Liver (tissue), 10 donors: ENCODE measurements at places on chromosomes 13 and 19.

GRCh38 chr13:50179977-50180376, 164.7 kb downstream of the KCNRG start:
- DNase-seq, result no peak

GRCh38 chr13:96817336-96817941, 176.8 kb downstream of the OXGR1 start:
- no peak for DNase-seq

GRCh38 chr13:44652962-44653660, 77.0 kb upstream of the TSC22D1 start:
- no peak for DNase-seq

GRCh38 chr13:69683921-69684686, 423.5 kb upstream of the ATXN8OS start:
- DNase-seq, result no peak

DNA sequence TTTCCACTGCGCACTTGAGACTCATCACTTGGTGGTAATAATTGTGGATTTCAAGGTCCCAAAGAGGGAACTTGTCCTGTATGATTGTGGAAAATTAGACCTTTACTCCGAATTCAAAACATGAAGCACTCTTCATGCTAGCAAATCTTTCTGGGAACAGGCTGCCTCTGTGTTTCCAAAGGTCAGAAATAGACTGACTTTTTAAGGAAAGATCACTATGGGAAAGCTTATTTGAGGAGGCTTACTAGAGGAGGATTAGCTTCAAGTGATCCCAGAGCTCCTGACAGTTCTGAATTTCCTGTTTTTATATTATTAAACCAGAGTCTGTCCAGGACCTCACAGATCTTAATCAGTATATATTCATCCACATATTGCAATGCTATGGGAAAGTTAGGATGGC, 5.5 kb downstream of the WDFY2 start:
- no peak for DNase-seq

DNA sequence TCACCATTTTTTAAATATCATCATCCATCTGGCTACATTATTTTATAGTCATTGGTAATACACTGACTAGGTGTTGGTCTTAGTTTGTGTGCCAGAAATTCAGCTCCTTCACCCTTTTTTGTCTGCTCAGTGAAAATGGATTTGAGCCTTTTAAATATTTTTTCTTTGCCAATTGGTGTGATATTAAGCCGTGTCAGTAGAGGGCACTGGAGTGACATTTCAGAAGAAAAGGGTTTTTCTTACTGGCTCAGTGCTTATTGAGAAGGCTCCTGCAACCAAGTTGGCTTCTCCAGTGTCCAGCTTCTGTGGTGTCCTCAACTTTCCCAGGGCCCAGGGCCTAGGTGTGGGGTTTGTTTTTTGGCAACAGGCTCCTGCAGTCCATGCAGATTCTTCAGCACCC, 546.6 kb downstream of the DACH1 start:
- no peak for DNase-seq

DNA sequence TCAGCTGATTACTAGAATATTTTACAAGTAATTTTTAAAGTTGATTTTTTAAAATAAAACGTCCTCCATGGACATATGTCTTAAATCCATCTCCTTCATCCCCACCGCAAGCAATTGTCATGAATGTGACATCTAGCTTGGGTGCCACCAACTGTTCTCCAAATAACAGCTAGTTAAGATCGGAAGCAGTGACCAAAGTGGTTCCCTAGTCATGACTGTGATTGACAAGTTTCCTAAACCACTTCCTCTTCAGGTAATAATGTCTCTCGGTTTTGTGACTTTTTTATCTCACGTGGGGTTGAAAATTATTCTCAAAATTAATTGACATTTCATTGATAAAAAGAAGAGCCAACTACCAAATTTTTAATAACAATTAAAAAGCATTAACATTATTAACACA, 135.3 kb upstream of the MIR17HG start:
- DNase-seq, result no peak

DNA sequence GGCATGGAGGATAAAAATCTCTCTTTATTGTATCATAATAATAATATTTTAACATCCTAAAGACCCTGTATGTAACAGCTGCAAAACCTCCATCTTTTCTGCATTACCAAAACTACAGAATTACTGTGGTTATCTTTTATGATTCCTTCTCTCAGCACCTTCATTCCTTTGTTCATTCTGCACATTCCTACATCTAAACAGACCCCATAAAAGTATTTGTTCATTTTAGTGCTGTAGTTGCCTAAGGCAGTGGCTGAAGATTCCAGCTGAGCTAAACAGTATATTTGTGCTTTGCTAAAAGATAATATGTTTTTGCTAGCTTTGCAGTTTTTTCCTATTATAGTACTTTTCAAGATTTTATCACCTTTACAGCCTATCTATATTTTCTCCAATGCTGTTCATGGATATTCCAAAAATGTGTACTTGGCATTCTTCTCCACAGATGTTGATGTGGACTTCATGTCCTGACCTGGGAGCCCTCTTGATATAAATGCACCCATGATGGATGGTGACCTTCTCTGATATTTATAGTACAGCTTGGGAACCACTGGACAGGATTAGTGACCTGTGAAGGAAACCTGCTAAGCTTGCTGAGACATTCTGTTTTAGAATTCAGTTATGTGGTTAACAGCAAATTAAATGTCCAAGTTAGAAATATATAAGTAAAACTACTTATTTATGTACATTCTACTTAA, 2832.9 kb upstream of the PCDH20 start:
- DNase-seq, result no peak

DNA sequence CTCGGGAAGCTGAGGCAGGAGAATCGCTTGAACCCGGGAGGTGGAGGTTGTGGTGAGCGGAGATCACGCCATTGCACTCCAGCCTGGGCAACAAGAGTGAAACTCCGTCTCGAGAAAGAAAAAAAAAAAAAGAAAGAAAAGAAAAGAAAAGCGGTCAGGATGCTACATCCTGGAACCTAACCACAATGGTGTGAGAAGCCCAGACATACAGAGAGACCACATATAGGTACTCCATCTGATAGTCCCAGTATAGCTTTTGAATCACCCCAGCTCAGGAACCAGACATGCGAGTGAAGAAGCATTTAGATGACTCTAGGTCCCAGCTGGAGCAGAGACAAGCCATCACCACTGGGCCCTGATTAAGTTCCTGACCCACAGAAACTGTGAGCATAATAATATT, 3.2 kb downstream of the IFNL1 start:
- DNase-seq, result no peak

- DNase-seq, result no peak
Measured at GRCh38 chr13:108621462-108621861, 7.9 kb upstream of the MYO16 start.

DNA sequence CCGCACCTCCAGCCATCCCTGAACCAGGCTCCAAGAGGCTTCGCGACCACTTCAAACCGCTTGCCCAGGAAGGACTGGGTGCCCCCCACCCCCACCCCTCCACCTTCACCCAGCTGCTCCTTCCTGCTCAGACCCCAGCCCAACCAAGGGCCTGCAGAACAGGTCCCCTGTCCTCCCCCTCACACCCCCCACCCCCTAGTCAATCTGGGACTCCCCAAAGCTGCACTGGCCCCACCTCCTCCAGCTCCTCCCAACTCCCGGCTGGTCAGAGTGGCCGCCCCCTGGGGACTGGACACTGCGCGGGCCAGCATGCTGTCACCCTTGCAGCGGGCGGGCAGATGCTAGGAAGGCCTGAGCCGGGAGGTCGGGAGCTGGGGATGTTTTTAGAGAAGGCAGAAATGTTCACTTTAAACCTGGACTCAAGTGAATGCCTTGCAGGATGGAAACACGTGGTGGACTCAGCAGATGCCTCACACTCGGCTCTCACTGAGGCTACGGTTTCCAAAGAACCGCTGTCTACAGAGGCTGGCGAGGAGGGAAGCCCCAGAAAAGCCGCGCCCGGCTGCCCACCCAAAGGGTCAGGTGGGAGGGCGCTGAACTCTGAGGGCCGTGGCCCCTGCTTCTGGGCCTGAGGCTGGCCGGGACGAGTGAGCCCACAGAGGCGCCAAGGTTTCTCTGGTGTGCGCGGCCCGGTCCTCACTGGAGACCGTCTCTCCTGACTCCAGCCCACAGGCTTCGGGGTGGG, 8.0 kb downstream of the RPL36 start:
- DNase-seq, result no peak

DNA sequence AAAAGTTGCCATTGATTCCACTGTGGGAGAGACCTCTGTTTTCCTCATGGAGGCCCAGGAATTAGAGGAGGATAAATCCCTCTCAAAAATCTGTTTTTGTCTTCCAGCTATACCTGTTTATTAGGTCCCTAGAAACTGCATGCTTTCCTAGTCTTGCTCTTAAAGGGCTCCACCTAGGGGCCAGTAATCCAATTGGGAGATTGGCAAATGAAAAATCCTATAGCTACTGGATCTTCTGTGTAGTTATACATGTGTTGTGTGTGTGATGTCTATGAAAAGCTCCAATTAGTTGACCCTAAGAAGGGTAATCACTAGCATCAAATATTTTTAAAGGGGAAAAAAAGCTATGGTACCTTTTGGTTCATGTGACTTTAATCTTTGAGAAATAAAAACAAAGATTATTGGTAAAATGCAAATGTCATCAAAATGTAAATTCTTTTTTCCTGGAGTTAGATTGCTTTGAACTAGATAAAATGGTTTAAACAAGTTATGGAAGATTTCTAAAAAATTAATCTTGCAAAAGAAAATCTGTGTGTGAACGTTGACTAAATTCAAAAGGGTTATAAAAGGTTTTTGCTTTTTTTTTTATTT, 63.4 kb upstream of the C1QTNF9B start:
- no peak for DNase-seq
